ENCODE measurements at places on chromosomes 16 and 17.

DNA sequence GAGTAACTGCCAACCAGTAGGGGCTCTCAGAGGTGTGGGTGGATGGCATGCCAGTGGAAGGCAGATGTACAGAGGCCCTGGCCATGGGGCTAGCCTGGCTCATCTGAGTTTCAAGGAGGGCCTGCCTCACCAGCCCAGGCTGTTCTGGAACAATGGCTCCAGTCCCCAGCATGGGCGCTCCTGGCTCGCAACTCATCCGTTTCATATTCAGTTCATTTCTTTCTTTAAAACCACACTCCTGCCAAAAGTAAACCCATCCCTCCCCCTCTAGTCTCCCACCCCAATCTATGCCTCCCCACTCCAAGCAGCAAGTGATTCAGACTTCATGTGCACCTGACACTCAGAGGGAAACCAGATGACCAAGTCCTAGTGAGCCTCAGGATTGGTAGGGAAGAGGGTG lies 2.4 kb downstream of the CCL13 start:
- DNase-seq = no peak

DNA sequence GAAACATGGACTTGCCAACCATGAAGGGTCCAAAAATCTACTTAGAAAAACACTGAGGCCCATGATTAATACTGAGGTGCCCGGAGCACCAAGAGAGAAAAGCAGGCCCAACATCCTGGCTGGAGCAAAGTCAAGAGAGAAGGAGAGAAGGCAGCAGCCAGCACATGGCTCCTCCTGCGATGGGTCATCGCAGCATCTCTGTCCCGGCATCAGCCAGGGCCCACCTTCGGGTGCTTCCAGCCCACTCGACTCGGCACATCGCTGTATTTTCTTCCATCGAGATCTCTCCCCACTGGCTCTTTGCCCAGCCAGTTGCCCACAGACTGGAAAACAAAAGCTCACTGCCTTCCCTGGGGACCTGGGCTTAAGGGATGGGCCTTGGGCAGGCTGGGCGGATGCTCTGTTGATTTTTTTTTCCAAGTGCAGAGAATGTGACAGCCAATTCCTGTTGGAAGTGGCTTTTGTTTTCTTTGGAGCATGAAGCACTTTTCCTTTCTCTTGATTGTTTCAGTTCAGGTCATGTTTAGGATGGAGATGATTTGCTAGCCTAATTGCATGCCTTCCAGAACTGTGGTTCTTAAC lies 58.1 kb downstream of the CYB5B start:
- no peak for DNase-seq

DNA sequence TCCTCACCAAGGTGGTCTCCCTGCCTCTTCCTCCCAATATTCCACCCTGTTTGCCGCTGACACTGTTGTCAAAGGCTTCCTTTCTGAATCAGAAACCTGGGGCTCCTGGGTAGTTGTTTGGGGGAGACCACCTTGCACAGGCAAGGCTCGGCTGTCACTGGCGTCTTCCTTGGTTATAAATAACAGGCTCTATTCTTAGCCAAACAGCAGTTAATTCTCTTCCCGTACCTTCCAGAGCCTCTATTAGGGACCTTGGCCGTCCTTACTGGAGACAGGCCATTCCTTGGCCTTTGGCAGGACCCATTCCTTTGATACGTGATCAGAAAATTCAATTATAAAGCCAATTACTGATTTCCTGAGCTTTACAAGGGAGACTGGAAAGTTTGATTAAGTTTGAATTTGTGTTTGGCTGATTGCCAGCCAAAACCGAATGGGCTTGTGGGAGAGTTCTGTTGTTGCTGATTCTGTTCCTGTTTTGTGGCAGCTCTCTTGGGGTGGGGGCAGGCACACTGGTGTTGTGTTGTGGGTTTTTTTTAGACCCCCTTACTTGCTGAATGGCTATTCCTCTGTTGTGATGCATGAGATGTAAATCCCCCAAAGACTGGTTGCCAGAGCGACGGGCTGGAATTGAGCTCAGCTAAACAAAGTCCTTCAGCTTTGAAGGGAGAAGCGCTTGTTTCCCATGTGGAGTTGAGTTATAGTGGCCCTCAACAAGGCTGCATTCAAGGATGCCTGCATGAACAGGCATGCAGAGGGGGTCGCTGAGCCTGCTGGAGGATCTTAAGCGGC lies 104.6 kb downstream of the GNAO1 start:
- DNase-seq = no peak

DNA sequence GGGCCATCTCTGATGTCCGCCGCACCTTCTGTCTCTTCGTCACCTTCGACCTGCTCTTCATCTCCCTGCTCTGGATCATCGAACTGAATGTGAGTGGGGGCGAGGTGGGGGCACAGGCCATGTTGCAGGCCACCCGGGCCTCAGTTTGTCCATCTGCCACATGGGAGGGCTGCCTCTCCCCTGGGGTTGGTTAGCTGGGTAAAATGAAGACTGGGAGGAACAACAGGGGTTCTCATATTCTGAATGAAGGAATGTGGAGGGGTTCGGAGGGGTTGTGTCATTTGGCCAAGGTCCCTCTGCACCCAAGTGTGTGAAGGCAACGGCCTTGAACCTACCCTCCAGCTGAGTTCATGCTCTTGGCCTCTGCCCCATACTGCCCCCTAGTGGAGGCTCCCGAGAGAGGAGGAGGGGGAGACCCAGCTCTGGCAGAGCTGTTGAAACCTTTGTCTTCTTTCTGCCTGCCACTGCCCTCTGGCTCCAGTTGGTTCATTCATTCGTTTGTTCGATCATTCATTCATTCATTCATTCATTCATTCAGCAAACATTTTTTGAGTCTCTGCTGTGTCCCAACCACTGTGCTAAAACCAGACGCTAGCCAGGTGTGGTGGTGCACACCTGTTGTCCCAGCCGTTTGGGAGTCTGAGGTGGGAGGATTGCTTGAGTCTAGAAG lies 11.4 kb upstream of the TCAP start:
- DNase-seq = peak; percentile 73

DNA sequence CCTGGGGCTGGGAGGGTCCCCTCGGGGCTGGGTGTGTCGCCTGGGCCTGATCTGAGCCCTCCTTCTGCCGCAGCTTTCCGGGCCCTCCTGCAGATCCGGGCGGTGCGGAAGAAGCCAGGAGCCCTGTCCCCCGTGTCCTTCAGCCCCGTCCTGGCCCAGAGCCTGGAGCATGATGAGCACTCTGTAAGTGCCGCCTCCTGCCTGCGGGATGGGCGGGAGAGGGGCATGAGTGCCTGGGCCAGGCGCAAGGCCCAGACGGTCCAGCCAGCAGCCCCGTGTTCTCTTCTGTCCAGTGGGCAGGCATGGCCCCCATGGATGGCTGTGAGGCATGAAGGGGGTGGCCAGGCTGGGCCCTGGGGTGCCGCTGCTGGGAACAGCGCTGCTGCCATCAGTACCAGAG lies 16.0 kb upstream of the NUDT16L1 start:
- no peak for DNase-seq

DNA sequence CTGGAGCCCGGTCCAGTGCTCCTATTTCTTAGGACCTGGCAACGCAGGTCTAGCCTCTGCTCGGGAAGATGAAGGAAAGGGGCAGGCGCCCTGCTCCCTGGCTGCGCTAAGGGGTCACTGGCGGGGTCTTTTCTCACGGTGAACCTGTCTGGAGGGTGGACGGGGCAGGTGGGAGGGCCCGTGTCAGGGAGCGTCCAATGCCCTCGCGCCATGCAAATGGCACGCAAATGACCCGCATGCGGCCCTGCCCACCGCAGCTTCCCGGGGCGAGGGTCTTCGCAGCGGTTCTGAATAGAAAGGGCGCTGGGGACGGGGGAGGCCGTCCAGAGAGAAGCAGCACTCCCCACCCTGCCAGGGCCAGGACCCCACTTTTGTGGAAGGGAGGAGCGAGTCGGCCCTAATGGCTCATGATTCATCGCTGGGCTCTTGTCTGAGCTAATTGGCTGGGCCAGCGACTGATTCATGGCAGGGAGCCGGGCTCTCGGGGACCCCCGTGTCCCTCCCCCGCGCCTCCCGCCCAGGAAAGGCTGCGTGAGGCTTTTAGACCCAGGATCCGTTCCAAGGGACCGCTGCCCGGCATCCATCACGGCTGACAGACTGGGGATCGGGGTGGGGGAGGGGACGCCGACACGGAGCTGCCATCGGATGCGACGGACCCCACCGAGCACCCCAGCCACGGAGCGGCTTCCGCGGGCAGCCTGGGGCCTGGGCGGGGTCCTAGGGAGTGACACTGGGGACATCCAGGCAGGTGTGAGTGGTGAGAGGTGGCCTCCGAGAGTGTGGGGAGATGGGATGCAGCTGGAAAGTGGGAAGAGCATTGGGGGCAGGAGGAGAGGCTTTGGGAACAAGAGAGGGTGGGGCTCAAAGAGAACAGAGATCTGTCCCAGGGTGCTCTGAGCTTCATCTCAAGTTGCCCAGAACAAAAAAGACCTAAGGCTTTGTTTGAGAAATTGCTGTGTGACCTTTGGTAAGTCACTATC lies 25.0 kb upstream of the NGFR start:
- DNase-seq = peak; percentile 70

DNA sequence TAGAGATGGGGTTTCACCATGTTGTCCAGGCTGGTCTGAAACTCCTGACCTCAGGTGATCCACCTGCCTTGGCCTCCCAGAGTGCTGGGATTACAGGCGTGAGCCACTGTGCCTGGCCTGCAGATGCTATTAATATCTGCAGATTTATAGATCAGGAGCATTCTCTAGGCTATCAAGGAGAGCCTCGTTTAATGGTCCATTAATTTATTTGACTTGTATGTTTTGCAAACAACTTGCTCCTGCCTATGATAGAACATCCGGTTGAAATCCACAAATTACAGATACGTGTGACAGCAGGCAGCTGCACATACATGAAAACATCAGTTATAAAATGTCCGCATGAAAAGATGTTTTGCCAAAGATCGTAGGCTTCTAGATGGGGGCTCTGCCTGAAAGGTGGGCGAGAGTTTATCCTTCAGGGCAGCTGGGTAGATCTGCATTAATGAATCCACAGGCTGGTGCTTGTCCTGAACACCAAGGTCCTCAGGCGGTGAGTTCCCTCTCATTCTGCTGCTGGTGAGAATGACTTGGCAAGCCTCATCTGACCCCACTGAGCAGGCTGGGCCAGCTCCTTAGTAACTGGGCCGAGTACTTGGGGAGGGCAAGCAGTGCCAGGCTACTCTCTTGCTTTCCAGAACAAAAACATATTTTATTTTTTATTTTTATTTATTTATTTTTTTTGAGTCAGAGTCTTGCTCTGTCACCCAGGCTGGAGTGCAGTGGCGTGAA lies 37.1 kb upstream of the MGAT5B start:
- no peak for DNase-seq

- no peak for DNase-seq
These were observed 155.6 kb downstream of the HS3ST2 start for GRCh38 chr16:22969567-22969966.

DNA sequence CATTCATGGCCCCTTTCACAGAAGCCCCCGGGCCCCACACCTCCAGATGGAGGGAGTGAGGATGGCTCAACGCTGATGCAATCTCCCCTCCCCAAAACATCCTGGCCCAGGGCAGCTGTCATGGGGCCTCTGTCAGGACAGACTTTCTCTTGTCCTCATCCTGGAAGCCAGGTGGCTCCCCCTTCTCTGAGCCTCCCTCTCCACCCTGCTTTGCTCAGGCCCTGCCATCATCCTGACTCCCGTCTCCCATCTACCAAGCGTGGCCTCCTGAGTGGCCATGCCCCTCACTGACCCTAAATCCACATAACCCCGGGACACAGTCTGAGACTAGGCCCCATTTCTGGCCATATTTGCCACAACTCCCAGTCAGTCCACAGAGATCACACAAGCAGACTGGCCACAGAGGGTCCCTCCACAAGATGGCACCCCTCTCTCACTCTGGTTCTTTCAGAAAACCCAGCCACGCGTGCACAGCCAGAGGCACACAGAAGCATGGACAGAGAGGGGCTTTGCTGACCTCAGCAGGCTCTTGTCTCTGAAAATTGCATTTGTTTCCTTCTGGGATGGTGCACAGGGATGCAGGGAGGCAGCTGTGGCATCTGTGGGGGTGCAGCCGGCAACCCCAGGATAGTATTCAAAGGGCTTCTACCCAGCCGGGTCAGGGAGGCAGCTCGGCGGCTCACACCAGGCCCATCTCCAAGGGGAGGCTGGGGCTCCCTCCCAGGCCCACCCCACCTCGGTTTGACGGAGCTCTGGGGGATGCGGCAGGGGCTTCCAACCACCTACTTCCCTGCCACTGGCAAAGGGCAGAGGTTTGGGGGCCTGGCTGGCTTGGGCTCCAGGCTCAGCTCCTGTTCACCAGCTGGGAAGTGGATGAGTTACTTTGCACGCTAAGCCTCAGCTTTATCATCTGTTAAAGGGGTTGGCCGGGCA lies 16.9 kb downstream of the DOC2B start:
- peak; percentile 88 for DNase-seq

DNA sequence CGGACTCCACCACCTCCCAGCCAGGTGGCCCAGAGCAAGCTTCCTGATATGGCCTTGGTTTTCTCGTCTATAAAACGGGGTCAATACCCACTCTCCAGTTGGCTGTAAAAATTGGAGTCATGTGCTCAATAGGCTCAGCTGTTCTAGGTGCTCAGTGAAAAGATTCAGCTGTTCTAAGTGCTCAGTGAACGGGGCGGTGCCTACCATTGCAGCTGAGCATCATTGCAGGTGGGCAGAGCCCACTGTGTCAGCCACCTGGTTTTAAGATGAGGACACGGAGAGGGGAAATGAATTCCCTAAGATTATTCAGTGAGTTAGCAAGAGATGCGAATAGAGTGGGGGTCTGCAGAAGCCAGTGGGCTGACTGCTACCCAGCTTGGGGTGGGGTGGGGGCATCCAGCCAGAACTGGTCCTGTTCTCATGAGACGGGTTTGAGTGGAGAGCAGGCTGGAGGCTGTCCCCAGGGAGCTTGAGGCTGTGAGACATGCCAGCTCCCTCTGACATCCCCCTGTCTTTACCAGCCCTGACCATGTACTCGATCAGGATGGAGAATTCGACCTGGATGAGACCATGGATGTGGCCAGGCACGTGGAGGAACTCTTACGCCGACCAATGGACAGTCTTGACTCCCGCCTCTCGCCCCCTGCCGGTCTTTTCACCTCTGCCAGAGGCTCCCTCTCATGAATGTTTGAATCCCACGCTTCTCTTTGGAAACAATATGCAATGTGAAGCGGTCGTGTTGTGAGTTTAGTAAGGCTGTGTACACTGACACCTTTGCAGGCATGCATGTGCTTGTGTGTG lies 21.9 kb downstream of the STAT5A start:
- no peak for DNase-seq

- DNase-seq = peak; percentile 65
These were observed 833 bp downstream of the WSCD1 start for GRCh38 chr17:6070913-6071511.

- no peak for DNase-seq
These were observed 104.7 kb upstream of the CDH13 start for GRCh38 chr16:82522026-82522425.

DNA sequence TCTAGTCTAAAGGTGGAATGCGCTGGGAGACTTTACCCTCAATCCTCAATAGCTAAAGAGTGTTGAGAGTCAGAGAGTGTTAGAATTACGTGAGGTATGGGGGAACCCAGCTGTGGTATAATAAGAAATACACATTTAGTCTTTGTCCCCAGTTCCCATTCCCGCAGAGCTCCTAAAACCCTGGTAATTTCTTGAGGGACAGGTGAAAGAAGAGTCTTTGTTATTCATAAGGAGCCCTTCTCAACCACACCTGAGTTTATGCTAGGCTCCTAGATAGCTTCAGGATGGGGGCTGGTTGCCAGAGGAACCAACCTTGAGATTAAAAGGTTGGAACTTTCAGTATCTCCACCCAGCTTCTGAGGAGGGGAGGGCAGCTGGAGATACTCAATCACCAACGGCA lies 5.8 kb downstream of the ZNF18 start:
- DNase-seq = no peak

Data from frontal cortex (tissue), 4 donors.